Activated naive CD4-positive, alpha-beta T cell (primary cell): ENCODE measurements at places on chromosomes 12 and 14.

DNA sequence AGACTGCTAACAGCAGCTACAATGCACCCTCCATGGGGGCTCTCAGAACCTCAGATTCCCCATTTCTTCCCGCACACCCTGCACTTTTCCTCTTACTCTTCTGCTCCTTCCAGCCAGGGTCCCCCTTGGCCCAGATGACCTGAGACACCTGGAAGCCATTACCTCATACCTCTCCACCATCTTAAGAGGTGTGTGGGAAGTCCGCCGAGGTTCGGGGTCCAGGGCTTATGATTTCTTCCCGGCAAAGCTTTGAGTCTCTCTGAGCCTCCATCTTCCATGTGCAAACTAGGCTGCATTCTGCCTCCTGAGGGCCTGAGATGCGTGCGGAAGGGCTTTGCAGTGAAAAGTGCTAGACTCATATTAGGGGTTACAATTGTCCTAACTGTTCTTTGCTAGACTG lies 5.3 kb downstream of the GSC start:
- DNase-seq, result no peak

- DNase-seq, result no peak
Observed at GRCh38 chr12:10243818-10244520, 31.3 kb downstream of the GABARAPL1 start.

- DNase-seq, result no peak
Observed at GRCh38 chr12:105854071-105854470, 284.7 kb downstream of the NUAK1 start.

DNA sequence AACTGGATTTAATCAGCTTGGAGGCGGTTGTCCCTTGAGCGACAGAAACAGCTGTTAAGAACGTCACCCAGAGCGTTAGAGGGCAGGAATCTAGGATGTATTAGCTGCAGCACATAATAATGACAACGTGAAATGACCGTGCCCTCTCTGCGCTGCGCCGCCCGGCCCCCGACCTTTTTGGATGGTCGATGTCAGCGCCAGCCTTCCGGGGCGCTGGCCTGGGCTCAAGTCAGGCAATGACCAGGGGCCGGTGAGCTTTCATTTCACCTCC lies 427 bp upstream of the TMEM120B start:
- no peak for DNase-seq

DNA sequence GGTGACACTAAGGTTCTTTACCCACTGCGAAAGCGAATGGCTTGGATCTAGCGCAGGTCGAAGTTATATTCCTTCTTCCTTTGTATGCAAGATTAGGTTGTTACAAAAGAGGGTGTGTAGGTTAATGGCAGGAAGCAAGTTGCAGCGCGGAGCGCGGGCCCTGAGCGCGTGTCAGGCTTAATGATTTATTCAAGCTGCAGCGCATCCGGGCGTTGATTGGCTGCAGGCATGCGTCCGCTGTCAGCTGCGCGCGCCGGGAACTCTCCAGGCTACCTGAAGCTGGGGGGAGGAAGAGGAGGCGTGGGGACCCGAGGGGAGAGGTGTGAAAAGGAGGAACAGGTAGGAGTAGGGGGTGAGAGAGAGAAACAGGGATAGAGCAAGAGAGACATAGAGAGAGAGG lies 7.4 kb downstream of the ASCL1 start:
- DNase-seq, result no peak

DNA sequence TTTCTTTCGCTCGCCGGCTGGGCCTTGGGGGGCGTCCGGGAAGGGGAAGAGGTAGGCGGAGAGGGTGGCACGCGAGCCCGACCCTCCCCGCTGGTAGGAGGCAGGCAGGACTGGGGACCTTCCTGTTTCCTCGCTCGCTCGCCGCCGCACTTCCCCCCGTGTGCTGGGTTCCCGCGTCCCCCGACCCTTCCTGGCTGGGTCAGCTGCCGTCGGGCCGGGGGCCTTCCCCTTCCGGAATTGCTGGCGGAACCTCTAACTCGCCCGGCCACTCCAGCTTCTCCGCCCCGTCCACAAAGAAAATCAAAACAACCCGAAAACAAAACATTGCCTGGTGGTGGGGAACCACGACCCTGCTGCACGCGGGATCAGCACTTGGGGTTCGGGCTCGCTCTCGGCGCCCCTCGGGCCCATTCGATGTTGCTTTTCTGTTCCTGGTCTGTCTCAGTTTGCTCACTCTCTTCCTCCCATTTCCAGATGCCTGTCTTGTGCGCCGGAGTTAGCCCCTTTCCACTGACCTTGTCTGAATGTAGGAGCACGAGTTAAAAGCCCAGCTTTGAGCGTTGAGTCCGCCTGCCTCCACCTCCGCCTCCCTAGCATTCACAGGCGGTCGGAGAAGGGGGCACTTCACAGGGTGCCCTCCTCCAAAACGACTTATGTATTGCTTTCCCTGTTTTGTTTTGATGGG lies 581 bp downstream of the PAPOLA start:
- no peak for DNase-seq

DNA sequence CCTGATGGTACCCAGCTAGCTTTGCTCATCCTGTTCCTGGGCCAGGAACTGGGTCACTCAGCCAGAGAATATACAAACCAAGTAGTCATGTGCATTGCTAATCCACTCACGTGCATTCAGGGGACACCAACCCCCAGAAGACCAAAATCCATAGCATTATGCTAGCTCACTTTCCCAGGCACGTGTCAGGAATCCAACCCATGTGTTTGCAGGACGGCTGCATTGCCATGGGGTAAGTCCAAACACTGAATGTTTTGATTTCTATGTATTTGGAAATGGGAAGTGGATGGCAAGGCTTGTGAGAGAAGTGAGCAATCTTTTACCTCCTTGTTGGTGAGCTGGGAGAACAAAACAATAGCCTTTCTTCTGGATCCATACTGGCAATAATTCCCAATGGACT lies 87.1 kb upstream of the FOXN3 start:
- no peak for DNase-seq

GRCh38 chr14:50928002-50928635 lies 16.2 kb downstream of the PYGL start:
- DNase-seq, result no peak

DNA sequence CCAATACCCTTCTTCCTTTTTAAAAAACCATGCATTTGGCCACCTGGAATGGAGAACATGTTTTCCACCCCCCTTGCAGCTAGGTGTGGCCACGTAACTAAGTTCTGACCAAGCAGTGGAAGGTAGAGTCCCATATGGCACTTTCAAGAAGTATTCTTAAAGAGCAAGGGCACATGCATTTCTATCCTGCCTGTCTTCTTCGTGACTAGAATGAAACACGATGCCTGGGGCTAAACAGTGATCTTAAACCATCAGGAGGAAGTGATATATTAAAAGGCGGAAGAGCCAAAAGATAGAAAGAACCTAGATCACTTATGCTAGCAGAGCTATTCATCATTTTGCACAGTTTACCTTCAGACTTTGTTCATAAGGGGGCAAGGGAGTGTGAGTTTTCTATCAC lies 16.0 kb upstream of the DDX11 start:
- no peak for DNase-seq

- no peak for DNase-seq
Observed at GRCh38 chr12:90028635-90029051, 320.0 kb upstream of the ATP2B1 start.

GRCh38 chr12:119283310-119283709 lies 51.2 kb upstream of the CCDC60 start:
- DNase-seq, result no peak

GRCh38 chr12:122079532-122080081 lies 1.1 kb downstream of the MLXIP start:
- no peak for DNase-seq

GRCh38 chr12:1726753-1727152 lies 35.9 kb downstream of the ADIPOR2 start:
- no peak for DNase-seq

- no peak for DNase-seq
Observed at GRCh38 chr14:52351233-52352060, 37.3 kb downstream of the PTGER2 start.

- no peak for DNase-seq
Observed at GRCh38 chr12:49585477-49586459, 17.8 kb upstream of the MCRS1 start.

GRCh38 chr14:103132381-103133209 lies 9.3 kb downstream of the TNFAIP2 start:
- DNase-seq, result no peak

DNA sequence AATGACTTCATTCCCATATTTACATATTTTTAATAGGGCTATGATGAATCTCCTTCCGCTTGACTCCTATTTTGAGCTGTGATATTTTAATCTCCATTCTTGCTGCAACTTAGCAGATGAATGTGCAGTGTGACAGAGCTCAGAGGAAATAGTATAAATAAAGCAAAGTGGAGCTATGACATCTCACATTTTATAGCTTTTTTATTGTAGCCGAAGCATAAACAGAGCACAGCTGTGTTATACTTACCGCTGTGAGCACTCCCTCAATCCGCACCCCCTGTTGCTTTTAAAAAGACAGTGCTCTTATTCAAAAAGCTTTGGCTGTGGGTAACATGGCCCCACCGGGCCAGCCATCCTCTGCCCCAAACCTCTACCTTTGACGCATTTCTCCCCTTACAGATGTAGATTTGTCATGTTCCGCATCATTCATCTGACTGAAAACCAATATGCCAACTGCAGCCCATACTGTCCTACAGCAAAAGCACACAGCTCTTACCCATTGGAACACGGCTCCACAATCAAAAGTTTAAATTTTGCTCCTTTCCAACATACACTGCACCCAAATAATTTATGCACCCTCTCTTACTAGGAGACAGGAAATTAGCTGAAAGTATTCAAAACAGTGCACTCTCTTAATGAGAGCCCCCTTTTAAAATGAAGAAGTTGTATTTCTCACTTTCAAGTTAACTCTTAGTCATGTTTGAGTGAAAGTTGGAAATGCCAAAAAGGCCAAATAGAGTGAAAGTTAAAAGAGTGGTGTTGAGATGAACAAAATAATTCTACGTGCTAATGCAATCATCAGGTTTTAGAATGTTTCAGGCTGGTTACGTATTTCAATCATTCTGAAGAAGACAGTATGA lies 429.3 kb upstream of the SOX5 start:
- DNase-seq, result no peak

GRCh38 chr12:11941606-11942337 lies 129.0 kb upstream of the BCL2L14 start:
- DNase-seq, result no peak

DNA sequence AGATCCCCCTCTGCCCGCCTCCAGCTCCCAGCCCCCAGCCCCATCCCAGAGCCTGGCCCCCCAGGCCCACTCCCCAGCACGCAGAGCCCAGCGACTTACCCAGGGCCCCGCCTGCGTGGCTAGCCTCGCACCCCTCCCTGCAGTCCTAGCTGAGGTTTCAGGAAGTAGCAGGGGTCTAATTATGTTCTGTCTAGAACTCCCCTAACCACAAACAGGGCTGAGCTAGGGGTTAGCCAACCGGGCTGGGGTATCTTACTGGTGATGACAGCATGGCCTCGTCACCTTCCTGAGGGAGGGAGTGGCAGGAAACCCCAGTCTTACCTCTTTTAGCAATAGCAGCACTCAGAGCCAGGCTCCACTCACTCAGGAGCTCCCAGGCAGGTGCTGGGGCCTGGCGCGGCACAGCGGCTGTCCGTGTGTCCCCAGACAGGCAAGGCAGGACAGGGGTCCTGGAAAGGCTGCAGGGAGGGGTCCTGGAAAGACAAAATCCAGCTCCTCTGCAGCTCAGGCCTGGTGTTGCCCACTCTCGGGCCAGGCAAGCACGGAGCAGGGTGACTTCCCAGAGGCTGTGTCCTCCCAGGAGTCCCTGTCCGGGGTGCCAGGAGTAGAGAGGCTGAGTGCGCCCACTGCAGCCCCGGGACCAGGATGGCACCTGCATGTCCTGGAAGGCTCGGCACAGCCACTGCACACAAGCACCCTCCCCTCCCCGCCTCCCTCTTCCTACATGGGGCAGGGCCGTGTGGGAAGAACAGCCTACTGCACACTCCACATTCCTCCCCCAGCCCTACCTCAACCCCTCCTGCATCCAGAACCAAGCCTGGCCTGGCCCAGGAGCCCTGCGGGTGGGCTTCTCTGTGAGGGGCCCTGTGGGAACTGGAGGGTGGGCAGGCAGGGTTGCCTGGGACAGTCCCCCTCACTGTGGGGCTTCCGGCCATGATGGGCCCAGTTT lies at the start of gene GPR132:
TSS of gene GPR132 (minus strand) at position 151 of the 949 bp plus-strand sequence. CDS start 10,010 bp downstream, outside the sequence.
- peak; percentile 47 for DNase-seq

DNA sequence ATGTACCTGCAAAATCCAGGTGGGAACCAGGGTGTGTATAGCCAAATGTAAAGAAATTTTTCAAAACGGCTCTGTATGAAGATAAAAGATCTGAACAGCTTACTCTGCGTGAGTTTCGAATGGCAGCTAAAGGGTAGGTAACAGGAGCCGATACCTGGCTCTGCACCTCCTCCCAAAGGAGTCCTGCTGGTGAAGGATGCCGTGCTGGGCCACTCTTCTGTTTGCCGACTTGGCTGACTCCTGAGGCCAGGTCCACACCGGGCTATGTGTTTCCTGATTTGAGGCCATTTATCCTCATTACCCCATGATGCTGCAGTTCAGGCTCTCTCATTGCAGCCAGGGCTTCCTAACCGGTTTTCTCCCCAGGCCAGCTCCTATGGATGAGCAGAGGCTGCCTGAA lies 244.6 kb downstream of the SLC41A2 start:
- DNase-seq, result no peak

GRCh38 chr12:9992296-9992695 lies 6.6 kb downstream of the CLEC1B start:
- no peak for DNase-seq
